ENCODE measurements at places on chromosomes 2 and 18.

- DNase-seq: no peak
These were observed 1.8 kb upstream of the THNSL2 start for GRCh38 chr2:88168386-88168785.

- no peak for DNase-seq
These were observed 294.6 kb upstream of the CYP26B1 start for GRCh38 chr2:72442270-72442669.

DNA sequence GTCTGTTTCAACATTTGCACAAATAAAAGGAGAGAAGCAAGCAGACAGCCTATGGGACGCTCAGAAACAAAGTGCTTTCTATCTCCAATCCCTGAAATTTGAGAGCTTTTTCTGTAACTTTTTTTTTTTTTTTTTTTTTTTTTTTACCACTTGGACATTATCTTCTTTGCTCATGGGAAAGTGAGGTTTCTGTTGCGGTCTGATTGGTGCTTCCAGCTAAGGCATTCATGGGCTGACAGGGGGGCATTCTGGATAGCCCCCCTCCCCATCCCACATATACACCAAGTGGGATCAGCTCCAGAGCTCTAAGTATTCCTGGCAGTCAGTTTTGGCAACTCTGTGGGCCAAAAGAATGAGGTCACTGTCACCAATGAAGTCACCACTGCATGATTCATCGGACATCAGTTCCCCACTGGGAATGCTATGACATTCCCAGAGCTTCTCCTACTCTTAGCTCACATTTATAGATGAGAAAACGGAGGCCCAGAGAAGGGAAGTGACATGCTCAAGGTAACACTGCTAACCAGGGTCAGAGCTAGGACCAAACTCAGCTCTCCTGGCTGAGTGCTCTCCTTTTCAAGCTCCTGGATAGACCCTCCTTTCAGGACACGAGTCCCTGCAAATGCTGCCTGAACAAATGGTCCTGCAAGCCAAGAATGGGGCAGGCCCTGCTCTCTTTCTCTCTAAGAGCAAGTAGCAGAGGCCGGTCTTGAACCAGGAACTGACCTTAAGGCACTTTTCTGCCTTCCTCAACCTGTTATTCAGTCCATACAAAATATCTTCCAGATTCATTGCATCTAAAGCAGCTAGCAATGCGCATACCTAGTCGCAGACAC lies 61.3 kb downstream of the TMEM247 start:
- DNase-seq: no peak

DNA sequence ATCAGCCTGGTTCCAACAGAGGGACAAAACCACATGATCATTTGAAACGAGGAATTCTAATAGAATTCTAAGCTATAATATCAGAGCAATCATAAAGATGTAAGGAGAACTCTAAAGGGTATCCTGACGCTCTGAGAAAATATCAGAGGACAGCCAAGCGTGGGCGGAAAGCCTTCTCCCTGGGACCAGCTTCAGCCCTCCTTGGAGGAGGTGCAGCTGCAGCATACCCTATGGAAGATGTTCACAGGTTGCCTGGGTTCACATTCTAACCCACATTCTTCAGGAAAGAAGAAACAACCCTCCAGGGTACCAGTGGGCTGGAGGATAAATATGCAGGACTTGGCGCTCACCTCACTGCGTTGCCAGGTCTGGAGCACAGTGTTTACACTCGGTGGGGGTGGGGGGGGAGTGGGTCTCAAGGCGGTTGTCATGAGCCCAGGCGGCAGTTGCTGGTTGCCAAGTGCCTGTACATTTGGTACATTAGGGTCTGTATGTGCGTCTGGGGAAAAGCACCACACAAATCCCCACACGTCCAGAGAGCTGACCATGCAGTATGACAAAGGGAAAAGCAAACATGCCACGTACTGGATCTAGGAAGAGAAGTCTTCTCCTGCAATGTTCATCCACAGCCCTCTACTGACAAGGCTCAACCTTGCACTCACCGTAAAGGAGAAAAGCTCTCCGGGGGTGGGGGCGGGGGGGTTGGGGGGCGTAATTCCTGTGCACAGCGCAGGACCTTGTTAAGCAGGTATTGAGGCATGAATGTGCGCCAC lies 80.5 kb downstream of the CDH19 start:
- DNase-seq: no peak

DNA sequence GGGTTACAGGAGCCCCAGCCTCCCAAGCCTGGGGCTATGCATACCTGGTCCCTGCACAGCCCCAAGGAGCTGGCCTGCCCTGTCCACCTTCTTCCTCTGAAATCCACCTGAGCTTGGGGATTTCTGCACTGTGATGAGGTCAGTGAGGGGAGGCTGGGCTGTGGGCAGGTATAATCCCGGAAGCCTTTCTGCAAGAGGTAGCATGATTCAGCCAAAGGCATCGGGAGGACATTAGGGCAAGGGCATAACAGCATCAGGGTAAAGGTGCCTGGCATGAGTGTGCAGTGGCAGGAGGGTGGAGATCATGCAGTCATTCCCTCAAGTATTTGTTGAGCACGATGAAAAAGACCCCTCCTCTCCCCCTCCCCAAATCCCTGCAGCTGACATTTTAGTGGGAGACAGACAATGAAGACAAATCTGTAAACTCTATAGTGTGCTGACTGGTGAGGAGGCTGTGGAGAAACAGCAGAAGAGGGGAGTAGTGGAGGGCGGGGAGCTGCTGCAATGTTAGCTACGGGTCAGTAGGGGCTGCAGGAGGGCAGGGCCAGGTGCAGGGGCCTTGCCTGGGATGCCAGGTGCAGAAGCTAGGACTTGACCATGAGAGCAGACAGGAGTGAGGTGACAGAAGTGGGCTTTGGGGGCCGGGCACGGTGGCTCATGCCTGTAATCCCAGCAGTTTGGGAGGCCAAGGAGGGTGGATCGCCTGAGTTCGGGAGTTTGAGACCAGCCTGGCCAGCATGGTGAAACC lies 18.7 kb downstream of the ZFP36L2 start:
- DNase-seq: no peak

GRCh38 chr2:11712866-11713265 lies 33.6 kb upstream of the LPIN1 start:
- no peak for DNase-seq

DNA sequence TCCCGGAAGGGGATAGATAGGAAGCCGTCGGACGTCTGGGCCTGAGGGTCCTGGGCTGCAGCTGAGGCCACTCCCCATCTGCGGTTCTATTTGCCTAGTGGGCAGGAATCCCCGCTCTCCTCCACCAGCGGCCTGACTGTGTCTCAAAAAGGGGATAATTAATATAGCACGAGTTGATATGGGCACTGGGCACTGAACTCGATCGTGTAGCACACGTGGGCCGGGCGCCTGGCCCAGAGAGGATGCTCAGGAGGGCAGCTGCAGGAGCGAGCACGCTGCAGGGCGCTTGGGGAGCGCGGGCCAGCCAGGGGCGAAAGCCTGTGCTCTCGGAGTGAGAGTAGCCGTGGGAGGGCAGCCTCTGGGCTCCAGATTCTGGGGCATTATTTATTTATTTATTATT lies 8.8 kb upstream of the GBX2 start:
- DNase-seq: no peak

DNA sequence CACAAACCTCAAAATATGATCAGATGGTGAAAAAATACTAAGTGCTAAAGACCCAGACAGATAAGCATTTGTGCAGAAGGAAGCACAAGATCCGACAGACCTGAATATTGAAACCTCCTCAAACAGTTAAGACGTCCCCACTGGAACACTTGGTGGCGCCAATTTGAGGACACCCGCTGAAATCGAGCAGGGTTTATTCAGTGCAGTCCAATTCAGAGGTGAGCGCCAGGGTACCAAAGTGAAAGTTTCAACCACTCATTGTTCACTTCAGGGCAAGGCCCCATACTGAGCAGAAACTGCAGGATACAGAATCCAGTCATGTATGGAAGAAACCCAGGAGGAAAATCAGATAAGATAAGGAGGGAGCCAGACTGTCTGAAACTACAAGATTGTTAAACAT lies 417.6 kb downstream of the LRRTM4 start:
- no peak for DNase-seq

DNA sequence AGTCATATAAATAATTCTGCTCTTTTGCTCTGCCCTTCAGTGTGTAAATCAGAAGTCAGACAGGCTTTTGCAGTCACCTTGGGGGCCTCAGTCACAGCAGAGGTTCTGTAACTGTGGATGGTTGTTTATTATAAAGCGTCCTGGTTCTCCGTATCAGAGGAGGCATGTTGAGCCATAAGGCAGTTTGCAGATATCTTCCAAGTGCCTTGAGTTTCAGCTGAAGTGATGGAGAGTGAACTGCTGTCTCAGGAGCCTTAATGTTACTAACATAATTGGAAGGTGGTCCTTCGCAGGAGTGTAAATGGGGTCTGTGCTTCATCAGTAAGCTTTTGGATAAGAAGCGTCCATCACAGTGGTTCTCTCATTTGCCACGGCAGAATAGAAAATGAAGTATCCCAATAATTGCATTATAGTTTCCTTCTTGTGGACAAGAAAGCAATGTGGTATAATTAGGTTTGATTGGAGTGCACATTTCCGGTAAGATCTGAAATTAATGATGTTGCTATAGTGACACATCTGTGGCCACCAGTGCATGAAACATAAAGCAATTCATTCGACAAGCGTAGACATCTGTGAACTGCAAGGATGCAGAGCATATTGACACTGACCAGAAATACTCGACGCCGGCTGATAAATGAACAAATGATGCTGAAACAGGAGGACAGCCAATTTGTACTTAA lies 112.5 kb upstream of the NFATC1 start:
- no peak for DNase-seq

Measured in GM12891 (cell line).